Fibroblast of skin of abdomen (primary cell): ENCODE measurements at places on chromosomes 6 and 20.

DNA sequence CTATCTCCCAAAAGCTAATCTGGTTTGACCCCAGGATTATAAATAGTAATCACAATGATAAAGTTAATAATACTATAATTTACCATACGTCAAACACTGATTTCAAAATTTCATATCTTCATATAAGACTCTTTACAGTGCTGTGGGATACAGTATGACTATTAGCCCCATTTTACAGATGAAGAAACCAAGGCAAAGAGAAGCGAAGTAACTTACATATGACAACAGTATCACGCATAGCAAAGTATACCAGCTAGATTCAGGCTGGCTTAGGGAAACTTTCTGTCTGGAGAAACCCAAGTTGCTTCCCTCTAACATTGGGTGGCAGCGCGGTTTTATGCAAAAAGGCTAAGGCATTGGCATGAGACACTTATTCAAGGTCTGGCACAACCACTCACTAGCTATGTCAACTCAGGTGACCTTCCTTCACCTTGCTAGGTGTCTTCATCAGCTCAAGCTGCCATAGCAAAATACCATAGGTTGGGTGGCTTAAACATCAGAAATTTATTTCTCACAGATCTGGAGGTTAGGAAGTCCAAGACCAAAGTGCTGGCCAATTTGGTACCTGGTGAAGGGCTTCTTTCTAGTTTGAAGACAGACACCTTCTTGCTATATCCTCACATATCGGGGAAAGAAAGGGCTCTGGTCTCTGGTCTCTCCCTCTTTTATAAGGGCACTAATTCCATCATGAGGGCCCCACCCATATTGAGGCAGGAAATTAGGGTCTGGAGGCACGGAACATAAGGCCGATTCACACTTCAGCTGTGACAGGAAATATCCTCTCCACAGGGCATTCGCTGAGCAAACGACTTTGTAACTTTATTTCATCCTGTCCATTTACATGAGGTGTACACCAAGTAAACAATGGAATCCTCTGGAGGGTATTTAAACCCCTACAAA is 22.4 kb upstream of the UTRN start:
- no peak for DNase-seq

DNA sequence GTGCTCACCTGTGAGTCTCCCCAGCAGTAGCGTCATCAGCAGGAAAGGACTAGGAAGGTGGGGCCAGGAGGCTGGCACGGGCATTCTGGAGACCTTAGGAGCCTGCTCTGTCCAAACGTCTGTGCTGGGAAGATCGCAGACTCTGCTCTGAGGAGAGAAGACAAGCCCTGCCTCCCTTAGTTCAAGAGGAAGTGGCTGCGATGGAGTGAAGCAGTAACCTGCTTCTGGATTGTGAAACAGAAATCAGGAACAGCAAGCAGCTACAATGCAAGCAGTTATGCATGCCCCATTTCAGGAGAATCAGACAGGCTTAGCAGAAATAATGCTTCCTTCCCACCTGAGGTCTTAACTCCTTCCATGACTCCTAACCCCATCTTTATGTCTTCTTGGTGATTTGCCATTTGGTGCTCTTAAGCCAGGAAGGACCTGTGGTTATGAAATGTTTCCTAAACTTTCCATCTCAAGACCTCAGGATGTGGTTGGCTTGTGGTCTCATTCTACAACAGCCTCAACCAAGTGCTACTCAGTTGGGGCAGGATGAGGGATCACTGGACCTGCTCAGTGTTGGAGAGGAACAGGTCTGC is at the start of gene SIRPB1:
Gene SIRPB1, minus strand, starts transcription at position 149 of the 584 bp plus-strand sequence. Its CDS starts 65 bp downstream, at position 84.
- no peak for DNase-seq

- no peak for DNase-seq
Measured at GRCh38 chr20:59411170-59411569, 110.8 kb downstream of the EDN3 start.

DNA sequence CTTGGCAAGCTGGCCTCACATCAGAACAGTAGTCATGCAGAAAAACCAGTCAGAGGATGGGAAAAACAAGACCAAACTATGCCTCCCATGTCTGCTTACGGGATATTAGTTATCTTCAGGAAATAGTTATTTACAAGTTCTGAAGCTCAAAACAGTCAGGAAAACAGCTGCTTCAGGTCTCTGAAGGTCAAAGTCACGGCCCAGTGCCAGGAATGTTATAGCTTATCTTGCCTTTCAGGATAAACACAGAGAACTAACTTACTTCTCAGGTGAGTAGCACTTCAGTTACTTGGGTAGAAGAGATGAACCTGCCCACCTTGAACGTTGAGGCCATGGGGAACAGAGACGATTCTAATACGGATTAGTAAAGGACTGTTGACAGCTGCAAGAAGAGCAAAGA is 310.7 kb downstream of the KIF16B start:
- no peak for DNase-seq

DNA sequence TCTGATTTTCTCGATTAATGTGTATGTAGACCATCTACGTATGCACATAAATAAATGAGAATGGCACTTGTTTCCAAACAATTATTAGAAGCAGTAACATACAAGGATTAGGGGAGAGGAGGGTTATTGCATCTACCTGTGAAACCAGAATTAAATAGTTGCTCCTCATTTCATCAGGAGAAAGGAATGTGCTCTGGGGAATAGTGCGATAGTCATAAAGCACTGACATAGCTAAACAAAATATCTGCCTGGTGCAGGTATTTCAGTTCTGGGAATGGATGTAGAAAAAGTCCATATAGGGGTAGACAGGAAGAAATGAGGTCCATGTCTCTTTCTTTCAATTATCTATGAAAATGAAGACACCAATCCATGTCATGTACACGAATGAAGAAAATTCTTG is 1.6 kb upstream of the ID4 start:
- DNase-seq = no peak

GRCh38 chr6:154457046-154457713 is 53.3 kb downstream of the CNKSR3 start:
- DNase-seq = peak; percentile 33

DNA sequence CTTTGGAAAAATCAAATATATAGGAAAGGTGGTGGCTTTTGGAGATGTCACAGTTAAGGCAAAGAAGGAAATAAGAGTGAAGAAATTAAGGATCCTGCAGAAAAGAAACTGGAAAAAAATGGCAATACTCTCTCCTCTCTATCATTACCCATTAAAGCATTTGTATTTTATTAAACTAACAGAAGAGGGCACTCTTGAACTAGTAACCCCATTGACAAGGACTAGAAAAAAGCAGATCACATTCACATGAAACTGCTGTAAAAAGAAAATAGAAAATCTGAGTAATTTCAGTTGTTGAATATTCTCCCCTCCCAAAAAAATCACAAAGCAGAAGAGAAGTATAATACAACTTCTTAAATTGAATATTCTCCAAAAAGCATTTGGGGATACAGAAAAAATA is 104.1 kb upstream of the SLC35B3 start:
- no peak for DNase-seq

GRCh38 chr20:11130554-11131166 is 456.9 kb upstream of the JAG1 start:
- DNase-seq = no peak

GRCh38 chr6:1942834-1943233 is 302.6 kb downstream of the GMDS start:
- DNase-seq = no peak
